ENCODE measurements at places on chromosomes 16 and 17. TPM values are rescaled to one million over a fixed set of nuclear protein-coding genes. Genes with fewer than 3 reads are reported as not detected.

OSBPL7 gene
- polyA plus RNA-seq = 10.7 TPM

ASPHD1 gene
- polyA plus RNA-seq = 0.99 TPM

CYB561 gene
- polyA plus RNA-seq = 6.6 TPM

TVP23A gene
- 0.29 TPM for polyA plus RNA-seq

CCL4 gene
- 10.1 TPM for polyA plus RNA-seq

TAT gene
- not detected for polyA plus RNA-seq

UTS2R gene
- polyA plus RNA-seq = not detected

KRT9 gene
- not detected for polyA plus RNA-seq

EXOC3L1 gene
- 54.2 TPM for polyA plus RNA-seq

KRTAP1-5 gene
- polyA plus RNA-seq = not detected

ABCC6 gene
- polyA plus RNA-seq = 0.50 TPM

CIITA gene
- polyA plus RNA-seq = 67.0 TPM

CA5A gene
- not detected for polyA plus RNA-seq

IRX5 gene
- not detected for polyA plus RNA-seq

ANKRD40CL gene
- polyA plus RNA-seq = not detected

CTRB1 gene
- polyA plus RNA-seq = 2.7 TPM

TMEM238L gene
- not detected for polyA plus RNA-seq

ZP2 gene
- polyA plus RNA-seq = not detected

SULT1A4 gene
- 13.4 TPM for polyA plus RNA-seq

TAOK2 gene
- 13.2 TPM for polyA plus RNA-seq

CCL4L2 gene
- polyA plus RNA-seq = 2.3 TPM

AXIN2 gene
- 3.0 TPM for polyA plus RNA-seq

CDK10 gene
- 201 TPM for polyA plus RNA-seq

PLSCR3 gene
- polyA plus RNA-seq = 45.9 TPM

SMTNL2 gene
- 0.36 TPM for polyA plus RNA-seq

SYT17 gene
- 3.2 TPM for polyA plus RNA-seq

FBXW10 gene
- 0.08 TPM for polyA plus RNA-seq

HS3ST6 gene
- not detected for polyA plus RNA-seq

HOXB8 gene
- polyA plus RNA-seq = not detected

KRTAP2-2 gene
- polyA plus RNA-seq = not detected

All from spleen (tissue), 13 donors.